Stimulated activated CD4-positive, alpha-beta T cell treated with anti-CD3 and anti-CD28 coated beads, TNF-alpha, amount 100 ng/mL, for 1 hour (primary cell): ENCODE measurements at places on chromosomes 6 and 20.

GRCh38 chr20:4147319-4147718, 132.0 kb upstream of the RNF24 start:
- no peak for DNase-seq

DNA sequence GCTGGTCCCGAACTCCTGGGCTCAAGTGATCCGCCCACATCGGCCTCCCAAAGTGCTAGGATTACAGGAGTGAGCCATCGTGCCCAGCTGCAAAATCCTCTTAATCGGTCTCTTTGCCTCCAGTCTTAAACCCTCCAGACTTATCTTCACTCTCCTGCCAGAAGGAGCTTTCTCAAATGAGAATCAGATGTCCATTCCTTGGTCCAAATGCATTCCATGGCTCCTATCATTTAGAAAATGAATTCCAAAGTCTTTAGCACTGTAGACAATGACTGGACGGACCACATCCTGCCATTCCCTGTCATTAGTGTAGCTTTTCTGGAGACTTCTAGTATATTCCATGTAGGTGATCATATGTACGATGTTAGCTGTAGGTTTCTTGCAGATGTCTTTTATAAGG, 141.9 kb downstream of the ID4 start:
- DNase-seq, result no peak

DNA sequence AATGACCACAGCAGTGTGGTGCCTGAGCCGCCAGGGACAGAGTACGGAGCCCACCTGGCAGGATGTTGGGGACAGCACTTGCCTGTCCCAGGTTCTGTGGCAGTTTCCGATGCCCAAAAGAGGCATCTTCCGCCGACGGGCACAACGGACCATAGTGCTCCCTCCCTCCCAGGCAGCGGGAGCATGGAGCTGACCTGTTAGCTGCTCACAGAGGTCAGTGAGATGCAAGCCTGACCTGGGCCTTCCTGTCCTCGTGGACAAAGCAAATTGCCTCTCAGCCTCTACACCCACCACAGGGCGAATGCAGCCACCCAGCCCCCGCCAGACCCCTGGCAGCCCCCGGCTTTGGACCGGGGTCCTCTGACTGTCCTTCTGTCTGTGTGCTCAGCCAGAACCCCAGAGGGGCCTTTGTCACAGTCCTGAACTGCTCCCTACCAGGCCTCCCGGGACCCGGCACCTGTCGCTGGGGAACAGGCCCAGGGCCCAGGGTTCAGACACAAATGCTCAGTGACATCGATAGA, 16.2 kb upstream of the FRMD1 start:
- no peak for DNase-seq

GRCh38 chr6:84645563-84646266, 118.7 kb downstream of the TBX18 start:
- DNase-seq, result no peak

DNA sequence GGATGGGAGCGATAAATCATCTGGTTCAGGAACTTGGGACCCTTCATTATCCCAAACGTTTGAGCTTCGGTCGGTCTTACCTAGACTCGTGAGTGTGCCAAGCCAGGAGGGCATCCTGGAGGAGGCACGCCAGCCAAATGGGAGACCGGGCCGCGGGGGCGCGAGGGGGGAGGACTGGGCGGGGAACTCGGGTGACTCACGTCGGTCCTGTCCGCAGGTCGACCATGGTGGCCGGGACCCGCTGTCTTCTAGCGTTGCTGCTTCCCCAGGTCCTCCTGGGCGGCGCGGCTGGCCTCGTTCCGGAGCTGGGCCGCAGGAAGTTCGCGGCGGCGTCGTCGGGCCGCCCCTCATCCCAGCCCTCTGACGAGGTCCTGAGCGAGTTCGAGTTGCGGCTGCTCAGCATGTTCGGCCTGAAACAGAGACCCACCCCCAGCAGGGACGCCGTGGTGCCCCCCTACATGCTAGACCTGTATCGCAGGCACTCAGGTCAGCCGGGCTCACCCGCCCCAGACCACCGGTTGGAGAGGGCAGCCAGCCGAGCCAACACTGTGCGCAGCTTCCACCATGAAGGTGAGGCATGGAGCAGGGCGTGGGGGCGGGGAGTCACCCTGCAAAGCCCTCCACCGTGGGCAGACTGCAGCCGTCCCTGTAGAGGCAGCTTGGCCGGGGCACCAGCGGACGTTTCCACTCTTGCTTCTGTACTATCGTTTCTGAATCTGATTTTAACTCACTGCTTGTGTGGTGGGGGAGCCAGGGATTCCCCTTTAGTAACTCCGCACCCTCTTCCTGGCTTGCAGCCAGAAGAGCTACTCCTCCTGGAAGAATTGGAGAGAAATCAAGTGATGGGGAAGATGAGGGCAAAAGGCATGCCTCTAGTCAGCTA, 2.7 kb downstream of the BMP2 start:
- DNase-seq, result no peak

- no peak for DNase-seq
These were observed 21.7 kb downstream of the RPRD1B start for GRCh38 chr20:38055294-38055693.

- no peak for DNase-seq
These were observed 53.4 kb downstream of the MRPL14 start for GRCh38 chr6:44073612-44074438.

DNA sequence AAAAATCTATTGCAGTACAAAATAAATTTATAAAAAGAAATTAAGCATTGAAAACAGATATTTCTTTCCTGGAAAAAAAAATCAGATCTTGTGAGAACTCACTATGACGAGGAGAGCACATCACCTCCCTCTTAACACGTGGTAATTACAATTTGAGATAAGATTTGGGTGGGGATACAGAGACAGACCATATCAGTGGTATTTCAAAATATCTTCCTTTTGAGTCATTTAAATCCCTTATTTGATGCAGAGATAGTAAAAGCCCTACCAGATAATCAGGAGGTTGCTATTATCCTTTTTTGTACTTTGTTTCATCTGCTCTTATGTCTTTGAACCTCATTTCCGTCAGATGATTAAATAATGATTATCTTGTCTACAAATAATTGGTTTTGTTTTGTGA, 800.4 kb downstream of the KIF16B start:
- no peak for DNase-seq

GRCh38 chr20:62822239-62822787, 5.5 kb downstream of the COL9A3 start:
- DNase-seq, result no peak

DNA sequence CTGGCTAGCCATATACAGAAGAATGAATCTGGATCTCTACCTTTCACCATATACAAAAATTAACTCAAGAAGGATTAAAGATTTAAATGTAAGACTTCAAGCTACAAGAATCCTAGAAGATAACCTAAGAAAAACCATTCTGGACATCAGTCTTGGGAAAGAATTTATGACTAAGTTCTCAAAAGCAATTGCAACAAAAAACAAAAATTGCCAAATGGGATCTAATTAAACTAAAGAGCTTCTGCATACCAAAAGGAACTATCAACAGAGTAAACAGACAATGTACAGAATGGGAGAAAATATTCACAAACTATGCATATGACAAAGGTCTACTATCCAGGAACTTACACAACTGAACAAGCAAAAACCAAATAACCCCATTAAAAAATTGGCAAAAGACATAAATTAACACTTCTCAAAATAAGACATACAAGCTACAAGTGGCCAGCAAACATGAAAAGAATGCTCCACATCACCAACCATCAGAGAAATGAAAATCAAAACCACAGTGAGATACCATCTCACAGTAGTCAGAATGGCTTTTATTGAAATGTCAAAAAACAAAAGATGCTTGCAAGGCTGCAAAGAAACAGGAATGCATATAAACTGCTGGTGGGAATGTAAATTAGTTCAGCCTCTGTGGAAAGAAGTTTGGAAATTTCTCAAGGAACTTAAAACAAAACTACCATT, 66.8 kb upstream of the RSPO3 start:
- DNase-seq, result no peak

- no peak for DNase-seq
These were observed 29.2 kb downstream of the JAG1 start for GRCh38 chr20:10644458-10645204.

GRCh38 chr6:140921366-140922226, 1211.1 kb upstream of the GJE1 start:
- no peak for DNase-seq

- no peak for DNase-seq
These were observed 11.1 kb upstream of the IL17F start for GRCh38 chr6:52255434-52255833.

DNA sequence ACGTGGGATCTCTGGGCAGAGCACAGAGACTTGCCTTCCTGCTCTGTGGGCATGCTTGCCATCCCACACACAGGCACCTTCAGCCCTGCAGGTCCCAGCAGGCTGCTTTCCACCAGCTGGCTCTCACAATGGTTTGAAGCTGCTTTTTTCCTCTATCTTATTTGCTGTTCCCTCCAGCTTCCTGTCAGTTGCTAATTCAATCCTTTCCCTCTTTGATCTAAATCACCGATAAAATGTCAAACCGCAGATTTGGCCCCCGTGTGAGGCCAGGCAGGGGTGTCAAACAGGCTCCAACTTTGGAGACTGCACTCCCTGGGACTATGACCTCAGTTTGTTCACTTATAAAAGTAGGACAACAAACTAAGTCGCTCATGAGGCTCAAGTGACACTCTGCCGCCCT, 40.6 kb upstream of the PCMTD2 start:
- no peak for DNase-seq

- DNase-seq, result no peak
These were observed 932.1 kb downstream of the QKI start for GRCh38 chr6:164346631-164347030.

GRCh38 chr6:151796842-151797530, 10.5 kb upstream of the ESR1 start:
- no peak for DNase-seq

DNA sequence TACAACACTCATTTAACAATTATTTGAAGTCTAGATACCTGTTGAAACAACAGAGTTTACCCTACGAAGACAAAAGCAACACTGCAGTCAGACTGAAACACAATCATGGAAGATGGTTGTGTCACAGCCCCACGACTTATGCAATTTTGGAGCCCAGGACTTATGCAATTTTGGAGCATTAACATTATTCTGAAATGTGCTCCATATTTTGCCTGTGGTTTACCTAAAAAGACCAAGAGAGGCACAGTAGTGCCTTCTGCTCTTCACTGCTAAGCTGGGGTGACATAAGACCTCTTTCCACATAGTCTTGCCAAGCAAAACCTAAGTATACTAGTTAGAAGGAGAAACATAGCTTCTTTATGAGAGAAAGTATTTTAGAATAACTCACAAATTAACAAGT, 216.5 kb downstream of the PTPRK start:
- no peak for DNase-seq

- no peak for DNase-seq
These were observed 543.9 kb upstream of the JARID2 start for GRCh38 chr6:14701946-14702345.

- DNase-seq, result no peak
These were observed 15.2 kb downstream of the COL19A1 start for GRCh38 chr6:69881322-69882151.

- no peak for DNase-seq
These were observed 71.3 kb downstream of the SULF2 start for GRCh38 chr20:47713878-47714450.

- no peak for DNase-seq
These were observed 32.5 kb downstream of the MGME1 start for GRCh38 chr20:18001131-18001921.

- DNase-seq, result no peak
These were observed 7.0 kb upstream of the ZNFX1 start for GRCh38 chr20:49284818-49285217.

- DNase-seq, result no peak
These were observed 38.9 kb upstream of the THBS2 start for GRCh38 chr6:169292338-169293124.

GRCh38 chr6:13478525-13478966, 8.9 kb downstream of the GFOD1 start:
- no peak for DNase-seq

DNA sequence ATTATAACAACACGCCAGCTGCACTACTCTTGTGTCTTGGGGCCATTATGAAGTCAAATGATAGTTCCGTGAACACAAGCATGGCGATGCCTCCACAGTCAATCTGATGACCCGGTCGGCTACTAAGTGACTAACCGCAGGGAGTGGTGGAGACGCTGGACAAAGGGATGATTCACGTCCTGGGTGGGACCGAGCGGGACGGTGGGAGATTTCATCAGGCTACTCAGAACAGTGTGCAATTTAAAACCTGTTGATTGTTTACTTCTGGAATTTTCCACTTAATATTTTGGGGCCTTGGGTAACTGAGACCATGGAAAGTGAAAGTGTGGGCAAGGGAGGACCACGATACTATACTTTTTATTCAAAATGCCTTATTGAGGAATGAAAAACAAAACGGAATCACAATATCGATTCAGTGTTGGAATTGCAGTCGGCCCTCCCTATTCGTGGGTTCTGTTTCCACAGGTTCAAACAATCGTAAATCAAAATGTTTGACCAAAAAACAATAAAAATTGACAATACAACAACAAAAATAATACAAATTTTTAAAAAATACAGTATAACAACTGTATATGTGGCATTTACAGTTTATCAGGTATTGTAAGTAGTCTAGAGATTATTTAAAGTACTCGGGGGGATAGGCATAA, 66.5 kb downstream of the MYLK4 start:
- no peak for DNase-seq

- no peak for DNase-seq
These were observed 9.8 kb upstream of the ID1 start for GRCh38 chr20:31595380-31595653.

- DNase-seq, result no peak
These were observed 265.0 kb downstream of the MMUT start for GRCh38 chr6:49198015-49198414.

DNA sequence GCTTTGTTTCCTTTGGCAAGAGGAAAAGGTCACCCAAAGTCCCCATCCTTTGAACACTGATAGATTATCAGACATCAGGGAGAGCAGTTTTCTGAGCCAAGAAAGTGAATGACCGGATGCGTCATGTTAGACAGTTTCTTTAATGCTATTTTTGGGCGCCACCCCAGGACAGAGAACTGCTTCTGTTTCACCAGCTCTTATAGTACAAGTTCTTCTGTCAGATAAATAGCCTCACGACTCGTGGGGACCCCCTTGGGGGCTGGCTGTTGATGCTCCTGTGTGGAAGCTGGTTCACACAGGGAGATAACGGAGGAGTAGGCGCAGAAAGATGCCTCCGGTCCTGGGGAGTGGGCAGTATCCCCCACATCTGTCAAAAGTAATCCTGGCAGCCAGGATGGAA, 54.6 kb downstream of the NPEPL1 start:
- DNase-seq, result no peak

- DNase-seq, result no peak
These were observed 28.6 kb downstream of the CDK19 start for GRCh38 chr6:110786696-110787095.

GRCh38 chr20:44894959-44895358, 9.5 kb downstream of the YWHAB start:
- no peak for DNase-seq

DNA sequence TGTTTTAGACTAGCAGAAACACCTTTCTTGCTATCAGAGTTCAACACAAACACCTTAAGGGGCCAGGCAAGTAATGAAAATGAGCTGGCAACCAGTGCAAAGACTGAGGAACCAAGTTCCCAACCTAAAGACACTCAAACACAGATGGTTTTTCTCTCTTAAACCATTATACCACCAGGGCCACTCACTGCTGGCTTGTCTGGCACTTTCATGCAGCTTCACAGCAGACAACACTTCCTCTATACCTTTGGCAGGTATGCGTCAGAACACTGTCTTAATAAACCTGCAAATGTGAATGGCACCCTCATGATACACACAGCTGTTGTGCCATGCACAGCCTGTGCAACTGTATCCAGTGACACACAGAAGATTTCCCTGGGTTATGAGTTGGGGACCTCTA, 41.6 kb downstream of the NFATC2 start:
- no peak for DNase-seq
